T-helper 9 cell (primary cell): ENCODE measurements at places on chromosomes 1 and 21.
A peak's percentile ranks its signal among the peaks of the same experiment; 100 is the strongest.

- no peak for DNase-seq
These were observed 24.5 kb upstream of the MEF2D start for GRCh38 chr1:156525071-156525501.

DNA sequence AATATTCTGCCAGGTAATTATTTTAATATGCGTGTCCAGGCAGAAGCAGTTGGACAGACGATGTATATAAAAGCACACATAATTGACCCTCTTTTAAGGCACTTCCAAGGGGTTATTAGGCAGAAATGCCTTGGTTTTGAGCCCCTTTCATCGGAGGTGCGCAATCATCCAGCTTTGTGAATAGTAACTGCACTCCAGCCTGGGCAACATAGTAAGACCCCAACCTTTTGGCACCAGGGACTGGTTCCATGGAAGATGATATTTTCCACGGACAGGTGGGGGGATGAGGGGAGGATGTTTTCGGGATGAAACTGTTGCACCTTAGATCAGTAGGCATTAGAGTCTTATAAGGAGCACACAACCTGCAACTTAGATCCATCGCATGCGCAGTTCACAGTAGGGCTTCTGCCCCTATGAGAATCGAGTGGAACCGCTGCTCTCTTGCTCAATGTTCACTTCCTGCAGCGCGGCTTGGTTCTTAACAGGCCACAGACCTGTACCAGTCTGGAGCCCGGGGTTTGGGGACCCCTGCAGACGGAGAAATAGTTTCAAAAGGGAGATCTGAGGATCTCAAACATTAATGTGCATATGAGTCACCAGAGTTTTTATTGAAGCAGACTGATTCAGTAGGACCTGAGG is 1.8 kb upstream of the MCOLN2 start:
- DNase-seq: peak; percentile 42

DNA sequence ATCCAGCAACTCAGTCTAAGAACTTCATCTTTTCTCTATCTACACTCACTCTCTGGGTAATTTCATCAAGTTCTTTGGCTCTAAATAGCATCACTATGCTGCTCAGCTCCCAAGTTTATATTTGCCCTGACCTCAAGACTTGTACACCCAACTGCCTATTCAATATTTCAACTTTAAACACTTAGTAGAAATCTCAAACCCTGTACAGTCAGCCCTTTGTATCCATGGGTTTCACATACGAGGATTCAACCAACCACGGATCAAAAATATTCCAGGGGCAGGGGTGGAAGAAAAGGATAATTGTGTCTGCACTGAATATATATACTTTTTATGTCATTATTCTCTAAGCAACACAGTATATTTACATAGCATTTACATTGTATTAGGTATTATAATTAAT is 13.9 kb downstream of the ASH1L start:
- no peak for DNase-seq

GRCh38 chr1:8516793-8517556 is 199.1 kb downstream of the SLC45A1 start:
- DNase-seq: no peak

DNA sequence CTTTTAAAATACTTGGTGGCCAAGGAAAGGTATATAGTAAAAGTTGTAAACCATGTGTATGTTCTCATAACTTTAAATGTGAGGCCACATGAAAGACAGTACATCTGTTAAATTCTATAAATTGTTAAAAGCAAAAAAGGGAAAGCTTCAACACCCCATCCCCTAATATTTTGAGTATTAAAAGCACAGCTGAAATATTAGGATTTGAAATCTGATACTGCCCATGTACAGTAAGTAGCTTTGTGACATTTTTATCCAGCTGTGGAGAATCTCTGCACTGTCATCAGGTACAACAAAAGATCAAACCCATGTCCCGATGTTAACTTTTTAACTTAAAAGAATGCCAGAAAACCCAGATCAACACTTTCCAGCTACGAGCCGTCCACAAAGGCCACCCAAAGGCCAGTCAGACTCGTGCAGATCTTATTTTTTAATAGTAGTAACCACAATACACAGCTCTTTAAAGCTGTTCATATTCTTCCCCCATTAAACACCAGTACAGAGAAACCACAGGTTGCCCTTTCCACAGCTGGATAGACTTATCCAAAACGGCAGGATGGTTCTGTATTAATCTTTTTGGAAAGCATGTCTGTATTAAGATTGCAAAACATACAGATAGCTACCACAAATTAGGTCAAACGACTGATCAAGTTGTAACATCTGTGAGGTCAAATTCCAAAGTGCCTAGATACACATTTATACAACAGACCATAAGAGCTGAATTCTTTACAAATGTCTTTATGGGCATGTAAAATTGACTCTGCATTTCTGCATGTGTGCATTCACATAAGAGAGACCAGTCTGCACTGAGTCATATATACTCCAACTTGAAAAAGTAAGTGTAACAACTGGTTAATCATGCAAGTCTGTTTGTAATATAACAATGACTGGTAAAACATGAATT is 5.2 kb downstream of the IRF2BP2 start:
- no peak for DNase-seq
